ENCODE measurements at places on chromosomes 2 and 18. TPM values are rescaled to one million over a fixed set of nuclear protein-coding genes. Genes with fewer than 3 reads are reported as not detected.

DNA sequence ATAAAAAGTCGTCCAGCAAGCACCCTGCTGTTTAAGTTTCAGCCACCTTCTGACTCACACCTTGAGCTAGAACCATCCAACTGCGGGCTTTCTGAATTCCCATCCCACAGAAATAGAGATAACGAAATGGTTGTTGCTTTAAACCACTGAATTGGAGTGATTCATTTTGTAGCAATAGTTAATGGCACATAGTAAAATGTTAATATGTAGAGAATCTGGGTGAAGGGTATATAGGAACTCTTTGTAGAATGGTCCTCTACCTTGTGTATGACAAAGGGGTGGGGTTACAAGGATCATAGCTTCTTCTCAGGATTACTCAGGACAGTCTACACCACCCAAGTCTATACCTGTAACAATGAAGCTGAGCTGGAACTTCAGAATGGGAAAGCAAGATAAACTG lies 2.4 kb upstream of the MAPRE3 start:
- H3K4me1 ChIP-seq = peaks cover 12% of the 10 kb centered on the region
- H3K4me3 ChIP-seq = no peak overlapping the region
- H3K36me3 ChIP-seq = no peaks in the 10 kb centered on the region
- DNase-seq = no peak
- peaks cover 48% of the 10 kb centered on the region for H3K27me3 ChIP-seq

- H3K27me3 ChIP-seq = no peaks in the 10 kb centered on the region
- DNase-seq = no peak
- H3K36me3 ChIP-seq = no peaks in the 10 kb centered on the region
- no peaks in the 10 kb centered on the region for H3K4me1 ChIP-seq
- no peak overlapping the region for H3K27ac ChIP-seq
Observed at GRCh38 chr18:55403421-55403949, 184.5 kb downstream of the TCF4 start.

The SOWAHC gene
- not detected for total RNA-seq

The UGT1A10 gene
- not detected for total RNA-seq

- no peak overlapping the region for H3K4me3 ChIP-seq
- peaks cover 30% of the 10 kb centered on the region for H3K27me3 ChIP-seq
- H3K4me1 ChIP-seq = peaks cover 6% of the 10 kb centered on the region
Observed at GRCh38 chr18:47283476-47283875, 32.0 kb upstream of the SKOR2 start.

DNA sequence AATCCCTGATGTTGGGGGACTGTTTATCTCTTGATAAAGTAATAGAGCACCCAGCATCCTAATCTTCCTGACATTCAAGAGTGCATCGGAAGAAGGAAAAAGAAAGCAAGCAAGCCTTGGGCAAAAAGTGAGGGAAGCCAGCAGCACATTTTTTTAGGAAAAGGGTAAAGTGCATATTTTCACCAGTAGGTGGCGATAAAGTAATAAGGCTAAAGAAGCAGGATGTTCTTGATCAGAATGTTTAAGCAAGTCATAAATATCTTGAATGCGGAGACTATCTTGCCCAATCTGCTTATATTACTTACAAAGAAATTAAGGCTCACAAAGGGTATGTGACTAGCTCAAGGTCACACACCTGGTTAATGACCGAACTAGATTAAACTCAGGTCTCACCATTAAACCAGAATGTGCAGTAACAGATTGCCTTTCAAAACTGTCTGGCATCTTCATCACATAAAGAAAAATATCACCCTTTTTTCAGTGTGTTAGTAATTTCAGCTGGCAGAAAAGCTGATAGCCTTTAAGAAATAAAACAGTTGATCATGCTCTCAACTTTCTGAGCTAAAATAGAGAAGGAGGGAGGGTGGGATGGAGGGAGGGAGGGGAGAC lies 83.8 kb downstream of the VIT start:
- no peaks in the 10 kb centered on the region for H3K36me3 ChIP-seq
- DNase-seq = no peak

The DQX1 gene
- 0.94 TPM for total RNA-seq

- H3K36me3 ChIP-seq = no peaks in the 10 kb centered on the region
- no peak for DNase-seq
- H3K27me3 ChIP-seq = no peaks in the 10 kb centered on the region
Observed at GRCh38 chr2:179677077-179677688, 184.2 kb downstream of the ZNF385B start.

Measured in activated CD8-positive, alpha-beta memory T cell treated with anti-CD3 and anti-CD28 coated beads, Interleukin-2, amount 10 ng/mL, durations not matched to agents 7 days and 5 days (primary cell).